ENCODE measurements at places on chromosomes 12 and 14.

GRCh38 chr14:92397953-92398564 is 75.1 kb downstream of the SLC24A4 start:
- no peak for DNase-seq

DNA sequence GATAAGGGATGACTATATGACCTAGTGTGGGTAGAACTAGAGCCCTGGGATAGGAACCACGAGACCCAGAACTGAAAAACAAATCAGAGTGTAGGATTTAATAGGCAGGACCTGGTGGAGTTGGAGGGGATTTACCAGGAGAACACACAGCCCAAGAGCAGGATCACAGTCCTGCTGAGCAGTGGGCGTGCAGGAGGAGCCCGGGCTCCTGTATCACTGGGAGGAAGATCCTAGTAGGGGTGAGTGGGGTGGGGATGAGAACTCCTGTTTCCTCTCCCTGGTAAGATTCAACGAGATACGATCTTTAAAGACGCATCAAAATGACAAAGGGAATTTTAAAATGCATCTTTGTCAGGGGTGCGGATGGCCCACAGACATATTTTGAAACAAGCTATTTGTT is 220.1 kb downstream of the GALC start:
- no peak for DNase-seq

DNA sequence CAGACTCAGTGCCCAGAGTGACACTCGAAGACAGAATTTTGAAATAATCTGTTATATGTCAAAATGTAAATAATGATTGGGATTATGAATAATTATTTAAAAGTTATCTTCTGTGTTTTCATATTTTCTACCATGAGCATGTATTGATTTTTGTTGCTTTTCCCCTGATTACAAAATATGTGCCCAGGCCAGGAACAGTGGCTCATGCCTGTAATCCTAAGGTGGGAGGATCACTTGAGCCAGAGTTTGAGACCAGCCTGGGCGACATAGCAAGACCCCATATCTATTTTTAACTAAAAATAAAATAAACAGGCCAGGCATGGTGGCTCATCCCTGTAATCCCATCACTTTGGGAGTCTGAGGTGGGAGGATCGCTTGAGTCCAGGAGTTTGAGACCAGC is 13.5 kb downstream of the PSMA6 start:
- DNase-seq = no peak

DNA sequence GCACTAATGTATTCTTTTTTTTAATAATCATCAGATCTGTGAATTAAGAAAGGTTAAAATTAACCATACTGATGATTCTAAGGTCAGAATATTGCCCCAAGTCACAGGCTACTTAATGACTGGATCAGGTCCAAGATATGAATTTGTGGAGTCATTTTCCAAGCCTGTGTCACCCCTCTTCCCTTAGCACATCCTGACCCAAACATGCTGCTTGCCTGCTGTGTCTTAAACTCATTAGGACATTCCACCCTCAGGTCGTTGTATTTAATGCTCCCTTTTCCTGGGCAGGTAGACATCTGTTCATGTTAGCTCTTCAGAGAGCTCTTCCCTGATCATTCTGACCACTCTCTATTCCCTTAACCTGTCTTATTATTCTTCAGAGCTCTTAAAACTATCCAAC is 463.5 kb upstream of the PDE3A start:
- no peak for DNase-seq

DNA sequence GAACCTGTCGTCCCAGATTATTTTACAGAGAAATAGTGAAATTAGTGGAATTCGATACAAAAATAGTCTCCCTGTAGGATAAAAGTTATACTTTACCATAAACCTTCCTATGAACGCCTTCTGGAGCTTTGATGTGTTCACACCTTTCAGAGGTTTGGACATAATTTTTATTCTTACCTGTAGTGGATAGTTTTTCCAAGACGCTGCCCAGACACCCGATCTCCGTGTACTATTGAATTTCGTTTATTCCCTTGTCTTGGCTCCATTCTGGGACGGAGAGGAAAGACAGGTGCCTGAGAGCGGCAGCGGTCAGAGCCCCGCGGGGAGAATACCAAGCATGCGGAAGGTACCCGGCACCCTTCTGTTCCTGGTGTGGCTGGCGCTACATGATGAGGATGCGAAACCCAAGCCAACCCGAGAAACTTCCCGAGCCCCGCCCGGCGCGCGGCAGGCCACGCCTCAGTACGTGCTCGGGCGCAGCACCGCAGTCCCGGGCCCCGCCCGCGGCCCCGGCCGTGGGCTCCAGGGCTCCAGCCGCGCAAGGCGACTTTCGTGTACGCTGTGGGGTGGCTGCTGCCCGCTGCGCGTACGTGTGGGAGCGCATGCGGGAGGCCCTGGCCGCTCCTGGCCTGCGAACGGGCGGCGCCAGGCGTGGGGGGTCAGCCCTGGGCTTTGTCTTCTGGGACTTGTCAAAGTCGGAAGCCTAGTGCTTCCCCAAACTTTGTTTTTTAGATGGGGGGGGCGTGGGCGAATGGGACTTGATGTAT is 11.3 kb upstream of the SNAPC1 start:
- DNase-seq = peak; percentile 70

GRCh38 chr14:52356025-52356424 is 41.9 kb downstream of the PTGER2 start:
- DNase-seq = no peak

DNA sequence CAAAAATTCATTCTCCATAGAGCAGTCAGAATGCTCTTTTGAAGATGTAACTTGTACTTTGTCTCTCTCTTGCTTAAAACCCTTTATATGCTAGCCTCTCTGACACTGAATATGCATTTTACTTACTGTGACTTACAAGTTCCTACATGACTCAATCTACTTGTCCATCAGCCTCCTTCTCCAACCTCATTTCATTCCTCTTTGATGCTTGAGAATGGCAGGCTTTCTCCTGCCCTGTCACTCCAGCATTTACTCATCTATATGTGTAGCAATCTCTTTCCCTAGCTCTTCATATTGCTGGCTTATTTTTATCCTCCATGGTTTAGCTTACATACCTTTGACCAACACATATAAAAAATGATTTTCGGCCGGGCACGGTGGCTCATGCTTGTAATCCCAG is 561.9 kb downstream of the CCER1 start:
- no peak for DNase-seq

DNA sequence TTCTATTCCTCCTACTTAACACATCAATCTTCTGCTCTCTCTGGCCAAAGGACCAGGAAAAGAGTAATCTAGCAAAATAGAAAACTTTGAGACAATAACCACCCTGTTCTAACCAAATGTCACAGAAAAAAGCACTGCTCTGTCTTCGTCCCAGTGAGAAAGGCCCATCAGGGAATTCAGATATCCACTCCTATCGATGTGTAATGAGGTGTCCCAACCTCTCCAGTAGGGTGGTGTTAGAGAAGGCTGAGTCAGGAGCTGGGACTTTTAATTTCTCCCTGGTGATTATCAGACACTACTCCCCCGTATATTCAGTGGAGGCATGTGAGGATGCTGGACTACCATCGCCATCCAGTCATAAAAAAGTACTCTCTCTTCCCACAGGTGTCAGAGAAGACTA is 130.3 kb downstream of the TMTC3 start:
- no peak for DNase-seq

GRCh38 chr12:47268501-47269454 is 189.0 kb upstream of the AMIGO2 start:
- no peak for DNase-seq

GRCh38 chr12:53220694-53221202 is 11.3 kb downstream of the RARG start:
- peak; percentile 80 for DNase-seq

DNA sequence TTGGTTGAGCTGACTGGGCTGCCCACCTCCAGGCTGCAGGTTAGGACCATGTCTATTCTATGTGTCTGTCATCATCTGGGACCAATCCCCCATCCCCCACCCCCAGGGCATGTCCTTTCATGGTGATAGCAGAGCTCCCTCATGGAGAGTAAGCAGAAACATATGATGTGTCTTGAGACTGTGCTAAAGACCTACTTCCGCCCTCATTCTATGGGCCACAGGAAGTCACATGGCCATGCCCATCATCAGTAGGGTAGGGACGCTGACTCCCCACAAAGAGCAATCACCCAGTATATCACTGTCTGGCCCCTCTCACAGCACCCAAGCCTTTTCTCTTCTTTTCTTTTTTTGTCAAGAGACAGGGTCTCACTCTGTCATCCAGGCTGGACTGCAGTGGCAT is 99.7 kb downstream of the CMKLR1 start:
- no peak for DNase-seq

GRCh38 chr12:58592475-58593207 is 327.7 kb downstream of the LRIG3 start:
- DNase-seq = no peak

DNA sequence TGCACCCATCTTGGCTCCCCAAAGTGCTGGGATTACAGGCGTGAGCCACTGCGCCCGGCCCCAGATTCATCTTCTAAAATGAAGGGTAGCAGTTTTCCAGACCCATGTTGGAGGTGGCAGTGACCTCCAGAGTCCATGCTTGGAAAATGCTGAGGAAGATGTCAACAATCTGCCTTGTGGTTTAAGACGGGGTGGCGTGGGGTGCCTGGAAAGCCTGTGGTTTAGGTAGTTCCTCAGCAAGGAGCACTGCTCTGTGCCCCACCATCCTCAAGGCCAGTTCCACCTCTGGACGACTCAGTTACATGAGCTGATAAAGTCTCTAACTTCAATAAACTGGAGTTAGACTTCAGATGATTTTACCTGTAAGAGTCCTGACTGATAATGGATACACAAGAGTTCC is 48.6 kb downstream of the DRAM1 start:
- DNase-seq = no peak

GRCh38 chr12:92094751-92095161 is 50.9 kb downstream of the BTG1 start:
- DNase-seq = no peak

GRCh38 chr14:88616697-88617096 is 53.9 kb downstream of the ZC3H14 start:
- no peak for DNase-seq

GRCh38 chr12:104546575-104546974 is 89.8 kb downstream of the CHST11 start:
- DNase-seq = no peak

- DNase-seq = peak; percentile 14
Measured at GRCh38 chr12:43776498-43776897, 17.7 kb downstream of the IRAK4 start.

GRCh38 chr14:95857275-95857674 is 19.4 kb upstream of the TUNAR start:
- DNase-seq = no peak

DNA sequence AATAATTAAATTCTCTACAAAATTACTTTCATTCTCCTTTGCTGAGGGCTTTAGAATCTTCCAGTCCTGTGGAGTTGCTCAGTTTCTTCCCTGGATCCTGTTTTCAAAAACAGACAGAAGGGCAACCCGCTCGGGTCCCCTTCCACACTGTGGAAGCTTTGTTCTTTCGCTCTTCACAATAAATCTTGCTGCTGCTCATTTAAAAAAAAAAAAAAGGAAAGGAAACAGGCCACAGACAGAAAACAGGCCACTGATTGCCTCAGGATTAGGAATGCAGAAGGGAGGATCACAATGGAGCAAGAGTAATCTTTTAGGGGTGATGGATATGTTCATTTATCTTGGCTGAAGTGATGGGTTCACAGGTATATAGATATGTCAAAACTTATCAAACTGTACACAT is 29.5 kb upstream of the HIGD1C start:
- DNase-seq = no peak

GRCh38 chr12:127125607-127126259 is 1141.2 kb upstream of the TMEM132C start:
- no peak for DNase-seq

DNA sequence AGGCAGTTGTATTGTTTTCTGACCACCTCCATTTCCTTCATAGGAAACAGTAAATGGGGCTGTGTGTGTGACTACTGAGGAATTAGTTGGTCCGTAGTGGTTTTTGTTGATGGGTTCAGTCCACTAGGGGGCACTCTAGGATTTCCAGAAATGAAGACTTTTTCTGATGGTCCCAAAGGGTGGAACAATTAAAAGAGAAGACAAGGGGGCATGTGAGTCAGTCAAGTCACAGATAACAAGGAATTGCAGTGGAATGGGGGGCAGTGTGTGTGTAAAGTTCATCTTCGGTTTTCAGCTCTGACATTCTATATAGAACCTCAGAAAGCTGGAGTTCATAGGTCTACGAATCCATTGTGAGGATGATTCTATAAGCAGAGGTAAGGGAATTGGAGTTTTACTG is 186.6 kb upstream of the OR4E1 start:
- peak; percentile 56 for DNase-seq

DNA sequence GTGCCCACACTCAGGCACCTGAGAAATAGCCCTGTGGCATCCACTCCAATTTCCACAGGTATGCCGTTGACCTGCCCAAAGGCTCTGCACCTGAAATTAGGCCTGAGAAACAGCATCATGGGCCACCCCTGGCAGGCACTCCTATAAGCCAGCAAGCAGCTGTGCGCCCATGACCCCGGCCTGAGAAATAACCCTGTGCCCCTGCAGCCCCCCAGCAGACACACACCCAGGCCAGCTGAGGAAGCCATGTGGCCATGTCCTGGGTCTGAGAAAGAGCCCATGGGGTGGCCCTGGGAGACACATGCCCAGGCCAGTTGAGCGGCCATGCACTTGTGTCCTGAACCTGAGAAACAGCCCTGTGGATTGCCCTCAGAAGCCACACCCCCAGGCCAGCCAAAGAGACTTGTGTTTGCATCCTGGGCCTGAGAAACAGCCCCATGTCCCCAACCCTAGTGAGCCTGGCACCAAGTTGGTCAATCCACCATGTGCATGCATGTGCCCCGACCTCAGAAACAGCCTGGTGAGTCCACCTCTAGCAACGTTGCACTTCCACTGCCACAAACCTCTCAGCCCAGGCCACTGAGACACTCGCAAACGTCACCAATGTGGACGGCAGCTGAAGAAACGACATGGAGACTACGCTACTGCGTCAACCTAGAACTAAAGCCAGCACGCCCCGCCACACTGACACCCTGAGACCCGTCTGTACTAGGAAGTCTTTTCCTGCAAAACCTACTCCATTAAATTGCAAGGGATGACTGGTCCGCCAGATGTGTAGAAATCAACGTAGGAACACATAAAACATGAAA is 411.9 kb downstream of the TMEM121 start:
- no peak for DNase-seq

GRCh38 chr14:60169722-60170121 is 4.5 kb upstream of the DHRS7 start:
- DNase-seq = no peak

DNA sequence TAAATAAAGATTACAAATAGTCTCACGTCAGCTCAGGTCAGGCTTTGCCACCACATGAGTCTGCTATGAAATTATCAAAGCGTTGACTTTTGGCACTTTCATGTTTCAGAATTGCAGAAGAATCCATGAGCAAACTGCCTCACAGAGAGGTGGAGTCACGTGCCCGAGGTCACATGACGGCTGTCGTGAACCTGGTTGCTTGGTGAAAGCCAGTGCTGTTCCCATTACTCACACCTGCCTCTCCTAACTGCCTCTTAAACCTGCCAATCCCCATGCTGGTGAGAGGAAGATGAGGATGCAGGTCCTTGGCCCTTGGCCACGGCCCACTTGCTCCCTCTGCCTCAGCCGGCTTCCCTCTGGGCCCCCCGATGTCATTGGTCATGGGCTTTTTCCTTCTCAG is 272.7 kb downstream of the BCL11B start:
- no peak for DNase-seq

GRCh38 chr12:115709540-115710011 is 567.9 kb downstream of the MED13L start:
- DNase-seq = no peak
